ENCODE measurements at places on chromosomes 5 and 9. TPM values are rescaled to one million over a fixed set of nuclear protein-coding genes. Genes with fewer than 3 reads are reported as not detected.

DNA sequence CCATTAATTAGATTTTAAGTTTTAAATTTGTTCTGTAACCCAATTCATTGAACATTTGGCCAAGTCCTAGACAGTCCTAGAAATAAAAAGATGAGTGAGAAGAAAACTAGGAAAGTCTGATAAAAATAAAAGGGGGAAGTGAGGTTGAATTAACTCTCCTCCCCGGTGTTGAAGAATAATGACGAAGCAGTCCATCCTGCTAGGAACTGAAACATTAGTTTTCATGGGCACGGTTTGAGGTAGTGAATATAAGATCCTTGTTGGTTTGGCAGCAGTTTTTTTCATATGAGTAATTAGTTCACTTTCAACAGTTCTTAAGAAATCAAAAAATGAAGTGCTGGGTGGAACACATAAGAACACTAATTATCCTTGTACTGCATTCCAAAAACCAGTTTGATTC lies 103.1 kb downstream of the MTREX start:
- DNase-seq: no peak

DNA sequence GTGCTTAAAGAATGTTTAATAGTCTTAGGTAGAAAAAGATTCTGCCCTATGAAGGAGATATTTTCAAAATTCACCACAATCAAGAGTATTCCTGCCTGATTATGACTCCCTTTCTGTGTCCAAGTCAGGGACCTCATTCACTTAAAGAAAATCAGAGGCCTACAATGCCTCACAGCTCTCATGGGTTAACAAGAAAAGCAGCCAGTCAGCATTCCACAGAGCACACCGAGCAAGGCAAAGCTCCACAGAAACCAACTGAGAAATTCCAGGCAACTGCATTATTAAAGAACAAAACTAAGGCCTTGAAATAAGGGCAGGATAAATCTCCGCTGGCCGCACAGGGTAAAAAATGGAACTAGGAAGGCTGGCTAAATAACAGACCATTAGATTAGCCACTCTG lies 161.1 kb downstream of the TARS1 start:
- DNase-seq: no peak

The SH3GL2 gene
- total RNA-seq: 0.67 TPM

The ANGPTL2 gene
- 9.1 TPM for total RNA-seq

The CD180 gene
- 1.00 TPM for total RNA-seq
